ENCODE measurements at places on chromosomes 3 and 15.
A peak's percentile ranks its signal among the peaks of the same experiment; 100 is the strongest.

DNA sequence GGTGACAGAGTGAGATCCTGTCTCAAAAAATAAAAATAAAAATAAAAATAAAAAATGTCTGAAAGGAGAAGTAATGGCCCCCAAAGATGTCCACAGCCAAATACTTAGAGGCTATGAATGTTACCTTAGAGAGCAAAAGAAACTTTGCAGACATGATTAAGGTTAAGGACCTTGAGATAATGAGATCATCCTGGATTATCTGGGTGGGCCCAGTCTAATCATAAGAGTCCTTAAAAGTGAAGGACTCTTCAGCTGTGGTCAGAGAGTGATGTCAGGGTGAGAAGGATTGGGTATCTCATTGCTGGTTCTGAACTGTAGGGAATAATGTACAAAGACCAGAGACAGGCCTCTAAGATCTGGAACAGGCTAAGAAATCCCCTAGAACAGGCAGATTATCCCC is 84.9 kb upstream of the POU1F1 start:
- no peak for DNase-seq

GRCh38 chr15:56320316-56320715 is 44.9 kb upstream of the TEX9 start:
- DNase-seq: no peak

DNA sequence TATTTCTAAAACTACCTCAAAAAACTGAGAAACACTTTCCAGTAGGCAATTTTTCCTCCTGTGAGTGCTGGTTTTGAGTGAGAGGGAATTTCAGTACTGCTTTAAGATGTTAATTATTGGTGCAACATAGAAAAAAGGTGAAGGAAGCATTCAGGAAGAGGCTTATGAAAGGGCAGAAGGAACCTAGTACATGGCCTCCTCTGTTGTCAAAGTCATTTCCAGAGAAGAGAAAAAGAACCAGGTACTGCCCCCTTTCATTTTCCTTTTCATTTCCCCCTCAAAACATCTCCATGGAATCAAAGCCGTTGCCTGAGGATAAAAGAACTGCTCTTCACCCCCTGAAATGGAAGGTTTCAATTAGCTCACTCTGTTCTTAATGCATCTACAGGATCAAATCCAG is 19.8 kb downstream of the RARRES1 start:
- DNase-seq: no peak

GRCh38 chr3:19739504-19739903 is 194.5 kb downstream of the EFHB start:
- DNase-seq: no peak

DNA sequence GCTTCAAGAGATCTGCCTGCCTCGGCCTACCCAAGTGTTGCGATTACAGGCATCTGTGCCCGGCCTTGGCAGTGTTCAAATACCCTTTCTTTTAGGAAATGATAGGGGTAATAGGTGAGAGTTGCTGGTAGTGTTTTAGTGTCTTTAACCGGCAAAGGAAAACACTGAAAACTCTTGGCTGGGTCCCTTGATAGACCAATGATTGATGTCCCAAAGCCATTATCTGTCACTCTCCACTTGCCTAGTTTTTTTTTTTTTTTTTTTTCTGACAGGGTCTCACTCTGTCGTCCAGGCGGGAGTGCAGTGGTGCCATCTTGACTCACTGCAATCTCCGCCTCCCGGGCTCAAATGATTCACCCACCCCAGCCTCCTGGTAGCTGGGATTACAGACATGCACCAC is 19.7 kb downstream of the EBLN2 start:
- no peak for DNase-seq

GRCh38 chr3:170233530-170233929 is 11.3 kb downstream of the PRKCI start:
- DNase-seq: peak; percentile 78

DNA sequence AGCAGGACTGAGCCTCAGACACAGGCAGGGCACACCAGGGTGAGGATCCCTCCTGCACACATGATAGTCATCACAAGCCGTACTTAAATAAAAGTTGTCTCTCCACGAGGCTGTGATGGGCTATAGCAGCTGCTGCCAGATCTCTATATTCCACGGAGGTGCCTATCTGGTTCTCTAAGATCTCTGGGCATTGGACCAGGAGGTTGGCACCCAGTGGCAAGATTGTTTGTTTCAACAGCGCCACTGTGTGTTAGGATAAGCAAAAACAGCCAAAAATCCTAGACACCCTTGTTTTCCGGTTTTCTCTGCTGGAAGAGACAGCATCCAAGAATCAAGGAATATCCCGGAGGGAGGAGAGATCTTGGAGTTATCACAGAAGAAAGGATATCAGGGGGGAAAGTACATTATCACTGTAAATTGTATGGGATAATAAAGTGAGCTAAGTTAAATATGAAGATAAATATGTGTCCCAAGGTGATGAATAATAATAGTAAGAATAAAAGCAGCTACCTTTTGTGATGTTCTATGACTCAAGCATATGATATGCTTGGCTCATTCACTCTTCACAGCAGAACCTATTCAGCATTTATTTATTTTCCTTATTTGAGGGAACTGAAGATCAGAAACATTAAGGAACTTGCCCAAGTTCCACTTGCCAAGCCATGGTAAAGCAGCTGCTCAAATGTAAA is 90.6 kb upstream of the AKAP13 start:
- DNase-seq: peak; percentile 82

GRCh38 chr3:43394041-43394554 is 107.8 kb downstream of the SNRK start:
- peak; percentile 8 for DNase-seq
